ENCODE measurements at places on chromosomes 2 and 18. TPM values are rescaled to one million over a fixed set of nuclear protein-coding genes. Genes with fewer than 3 reads are reported as not detected.

Gene VIL1
- total RNA-seq, result not detected

Gene LYPD6
- total RNA-seq, result not detected

Gene ZAP70
- total RNA-seq, result not detected

Gene CPLX4
- not detected for total RNA-seq

Gene ASB18
- total RNA-seq, result not detected

Gene LONRF2
- 1.8 TPM for total RNA-seq

Gene ABCB11
- total RNA-seq, result not detected

Gene CD207
- not detected for total RNA-seq

Gene LOXHD1
- not detected for total RNA-seq

Gene ICA1L
- total RNA-seq, result 8.9 TPM

Gene EXOC6B
- total RNA-seq, result 28.4 TPM

Gene NT5DC4
- not detected for total RNA-seq

Gene RAPH1
- total RNA-seq, result 16.5 TPM

Gene ARL6IP6
- 40.3 TPM for total RNA-seq

Gene GALNT5
- total RNA-seq, result 11.4 TPM

Gene SF3B1
- total RNA-seq, result 243 TPM

Gene RUFY4
- not detected for total RNA-seq

Gene FRZB
- 0.18 TPM for total RNA-seq

Gene CRYGC
- total RNA-seq, result not detected

Gene GRB14
- total RNA-seq, result 6.9 TPM

DNA sequence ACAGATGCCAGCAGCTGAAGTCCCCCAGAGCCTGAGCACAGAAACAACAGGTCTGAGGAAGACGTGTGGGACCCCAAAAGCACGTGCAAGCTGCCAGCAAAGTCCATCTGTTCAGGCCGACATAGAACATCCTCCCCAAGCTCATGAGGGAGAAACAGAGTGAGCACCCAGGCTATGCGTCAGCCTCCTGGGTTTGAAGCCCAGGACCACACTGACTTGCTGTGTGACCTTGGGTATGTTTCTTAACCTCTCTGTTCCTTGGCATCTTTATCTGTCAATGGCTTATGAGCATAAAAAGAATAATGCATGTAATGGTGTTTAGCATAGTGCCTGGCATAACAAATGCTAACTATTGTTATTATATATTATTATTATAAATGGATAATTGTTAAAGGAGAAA, 40.3 kb downstream of the COL4A4 start:
- DNase-seq, result no peak

- DNase-seq, result no peak
Measured at GRCh38 chr2:20465716-20466394, 19.0 kb downstream of the RHOB start.

GRCh38 chr2:120674246-120675170, 61.2 kb upstream of the GLI2 start:
- DNase-seq, result no peak

GRCh38 chr2:147173798-147174197, 671.0 kb upstream of the ACVR2A start:
- DNase-seq, result no peak

GRCh38 chr2:191710411-191710900, 32.5 kb downstream of the NABP1 start:
- DNase-seq, result peak; percentile 80

DNA sequence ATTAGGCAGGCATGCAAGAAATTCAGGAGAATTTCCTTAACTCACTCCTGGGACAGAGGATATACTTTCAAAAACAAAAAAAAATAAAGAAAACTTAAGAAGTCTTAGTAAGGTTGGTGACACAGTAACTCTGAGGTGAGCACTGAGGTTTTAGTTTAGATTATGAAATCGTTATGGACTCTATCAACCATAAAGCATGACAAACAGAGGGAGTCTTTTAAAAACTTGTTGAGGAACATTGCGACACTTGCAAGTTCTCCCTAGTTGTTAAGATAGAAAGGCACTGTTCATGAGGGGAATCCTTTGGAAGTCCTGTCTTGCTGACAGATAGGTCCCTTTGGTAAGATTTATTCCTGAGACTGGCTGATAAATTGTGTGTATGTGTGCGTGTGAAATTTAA, 194.3 kb upstream of the ERBB4 start:
- no peak for DNase-seq

- DNase-seq, result peak; percentile 46
Measured at GRCh38 chr2:54891909-54892308, 158.3 kb downstream of the RTN4 start.

GRCh38 chr18:62596145-62597005, 73.5 kb downstream of the ZCCHC2 start:
- no peak for DNase-seq

- DNase-seq, result peak; percentile 62
Measured at GRCh38 chr2:112065966-112066365, 10.9 kb downstream of the TMEM87B start.

- DNase-seq, result no peak
Measured at GRCh38 chr2:84908948-84909713, 3.7 kb downstream of the TMSB10 start.

DNA sequence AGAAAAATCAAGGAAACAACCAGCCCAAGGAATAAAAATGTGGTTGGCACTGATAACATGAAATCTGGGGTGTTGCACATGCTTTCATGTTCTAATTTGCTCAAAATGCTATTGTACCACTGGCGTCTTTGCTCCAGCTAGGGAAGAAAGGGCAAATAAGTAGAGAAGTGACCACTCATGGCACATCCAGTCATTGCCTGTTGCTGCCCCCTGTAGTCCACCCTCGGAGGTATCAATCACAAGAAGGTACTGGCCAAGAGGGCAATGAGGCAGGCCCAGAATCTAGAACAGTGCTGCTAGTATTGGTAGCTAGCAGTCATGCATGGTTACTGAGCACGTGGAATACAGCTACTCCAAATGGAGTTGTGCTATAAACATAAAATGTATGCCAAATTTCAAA, 213.4 kb downstream of the CDCA7 start:
- DNase-seq, result no peak

- no peak for DNase-seq
Measured at GRCh38 chr2:154709215-154709614, 10.7 kb downstream of the KCNJ3 start.

GRCh38 chr2:178105566-178105965, 6.7 kb upstream of the RBM45 start:
- DNase-seq, result no peak

DNA sequence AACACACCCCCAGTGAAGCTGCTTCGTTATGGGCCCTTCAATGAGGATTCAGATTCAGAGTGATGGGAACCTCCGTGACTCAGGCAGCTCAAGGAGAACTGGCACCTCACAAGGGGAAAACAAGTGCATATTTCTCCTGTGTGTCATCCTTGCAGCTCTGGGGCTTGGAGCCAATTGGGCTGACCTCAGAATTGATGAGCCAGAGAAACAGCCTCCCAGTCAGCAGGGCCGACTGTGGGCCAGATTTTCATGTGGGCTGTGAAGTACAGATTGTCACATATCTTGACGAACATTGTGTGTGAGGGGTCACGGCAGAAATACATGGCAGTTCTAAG, 189.6 kb upstream of the SP5 start:
- DNase-seq, result peak; percentile 80

- DNase-seq, result no peak
Measured at GRCh38 chr18:58898010-58898799, 33.5 kb downstream of the ZNF532 start.

- DNase-seq, result no peak
Measured at GRCh38 chr2:37201208-37201607, 4.9 kb downstream of the CEBPZOS start.

DNA sequence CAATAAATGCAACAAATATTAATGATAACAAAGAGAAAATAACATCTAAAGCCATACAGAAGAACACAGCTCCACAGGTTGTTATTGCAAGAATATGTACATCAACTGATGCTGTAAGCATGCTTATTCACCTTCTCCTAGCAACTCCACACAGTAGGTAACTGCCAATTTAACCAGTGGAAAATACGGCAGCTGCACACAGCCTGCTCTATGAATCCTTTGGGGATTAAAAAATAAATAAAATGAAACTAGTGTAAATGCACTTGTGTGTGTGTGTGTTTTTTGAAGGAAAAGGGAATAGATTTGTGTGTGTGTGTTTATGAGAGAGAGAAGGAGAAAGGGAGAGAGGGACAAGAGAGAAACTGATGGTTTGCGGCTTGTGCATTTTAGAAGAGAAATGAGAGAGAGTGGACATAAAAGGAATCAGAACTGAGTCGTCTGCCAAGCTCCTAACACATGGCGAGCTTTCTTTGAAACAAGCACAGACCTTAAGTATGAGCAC, 96.2 kb upstream of the PDE1A start:
- no peak for DNase-seq

- no peak for DNase-seq
Measured at GRCh38 chr18:72869226-72870185, 1.7 kb upstream of the NETO1 start.

DNA sequence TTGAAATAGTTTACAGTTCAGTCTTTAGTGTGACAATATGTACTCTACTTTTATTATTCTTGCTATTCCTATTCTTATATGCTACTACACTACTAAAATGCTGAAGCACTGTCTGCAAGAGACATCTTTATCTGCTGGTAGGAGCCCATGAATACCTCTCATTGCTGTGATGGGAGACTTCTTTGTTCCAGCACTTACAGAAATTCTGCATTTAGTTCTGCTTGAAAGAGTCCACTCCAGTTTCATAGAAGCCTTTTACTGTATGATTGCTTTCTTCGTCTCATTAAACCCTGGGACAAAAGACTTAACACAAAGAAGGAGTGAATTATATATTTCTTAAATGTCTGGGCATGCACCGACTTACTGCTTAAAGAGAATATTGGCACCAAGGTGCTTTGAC, 272.7 kb downstream of the CD226 start:
- no peak for DNase-seq

- peak; percentile 36 for DNase-seq
Measured at GRCh38 chr18:12074736-12075135, 18.9 kb upstream of the ANKRD62 start.

- no peak for DNase-seq
Measured at GRCh38 chr18:10011061-10011460, 97.2 kb downstream of the VAPA start.

DNA sequence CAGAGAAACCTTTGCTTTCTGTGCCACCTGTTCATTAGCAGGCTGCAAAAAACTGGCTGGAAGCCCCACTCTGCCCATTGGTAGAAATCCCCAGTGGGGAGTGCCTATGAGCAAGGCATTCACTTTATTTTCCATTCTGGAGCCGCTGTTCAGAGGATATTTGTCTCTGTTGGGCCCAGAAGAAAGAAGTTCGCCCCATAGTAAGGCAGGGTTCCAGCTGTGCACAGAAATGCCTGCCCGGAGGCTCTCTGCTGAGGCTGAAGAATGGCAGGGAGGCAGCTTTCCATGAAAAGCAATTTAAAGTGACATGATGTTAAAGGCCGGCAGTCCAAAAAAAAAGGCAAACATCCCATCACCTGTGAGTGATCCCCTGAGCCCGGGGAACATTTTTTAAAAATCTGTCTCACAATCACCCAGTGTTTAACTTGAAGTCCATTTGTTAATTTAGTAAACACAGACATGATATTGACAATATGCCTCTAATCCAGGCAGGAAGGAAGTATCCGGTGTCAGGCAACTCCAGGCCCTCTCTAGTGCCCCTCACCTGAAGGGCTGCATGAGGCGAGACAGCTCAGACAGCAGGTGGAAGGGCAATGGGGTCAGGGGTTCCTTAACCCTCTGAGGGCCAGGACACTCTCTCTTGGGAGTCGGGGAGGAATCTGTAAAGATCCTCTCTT, 265.1 kb upstream of the SIX2 start:
- DNase-seq, result no peak

- no peak for DNase-seq
Measured at GRCh38 chr2:76391678-76392077, 681.0 kb upstream of the GCFC2 start.

DNA sequence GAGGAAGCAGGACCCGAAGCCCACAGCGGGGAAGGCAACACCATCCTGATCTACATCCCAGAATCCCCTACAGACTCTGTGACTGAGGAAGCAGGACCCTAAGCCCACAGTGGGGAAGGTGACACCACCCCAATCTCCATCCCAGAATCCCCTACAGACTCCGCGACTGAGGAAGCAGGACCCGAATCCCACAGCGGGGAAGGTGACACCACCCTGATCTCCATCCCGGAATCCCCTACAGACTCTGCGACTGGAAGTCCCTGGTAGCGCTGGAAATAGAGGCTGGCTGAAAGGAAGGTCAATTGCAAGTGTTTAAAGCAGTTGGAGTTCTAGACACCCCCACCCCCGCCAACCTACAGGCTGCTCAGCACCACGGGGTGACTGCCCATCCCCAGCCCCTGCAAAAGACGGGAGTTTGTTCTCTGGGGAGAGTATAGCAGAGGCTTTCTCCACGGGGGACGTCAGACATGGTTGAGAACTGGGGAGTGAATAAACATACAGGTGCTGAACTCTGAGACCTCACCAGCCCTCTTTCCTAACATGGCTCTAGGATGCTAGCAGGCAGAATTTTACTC, 21.0 kb downstream of the CIB4 start:
- DNase-seq, result no peak

DNA sequence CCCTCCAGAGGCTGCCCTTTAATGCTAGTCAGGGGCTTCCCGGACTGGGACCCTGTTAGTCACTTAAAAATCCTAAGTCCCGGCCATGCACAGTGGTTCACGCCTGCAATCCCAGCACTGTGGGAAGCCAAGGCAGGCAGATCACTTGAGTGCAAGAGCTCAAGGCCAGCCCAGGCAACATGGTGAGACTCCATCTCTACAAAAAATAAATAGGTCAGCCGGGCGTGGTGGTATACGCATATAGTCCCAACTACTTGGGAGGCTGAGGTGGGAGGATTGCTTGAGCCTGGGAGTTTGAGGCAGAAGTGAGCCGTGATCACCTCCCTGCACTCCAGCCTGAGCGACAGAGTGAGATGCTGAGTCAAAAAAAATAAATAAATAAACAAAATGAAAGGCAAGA, 17.2 kb upstream of the KCNG2 start:
- DNase-seq, result no peak

All from fibroblast of the aortic adventitia (primary cell).